Stimulated activated CD4-positive, alpha-beta T cell treated with anti-CD3 and anti-CD28 coated beads, Interleukin-15, amount 100 ng/mL, for 1 hour (primary cell): ENCODE measurements at places on chromosomes 1 and 21.
A peak's percentile ranks its signal among the peaks of the same experiment; 100 is the strongest.

DNA sequence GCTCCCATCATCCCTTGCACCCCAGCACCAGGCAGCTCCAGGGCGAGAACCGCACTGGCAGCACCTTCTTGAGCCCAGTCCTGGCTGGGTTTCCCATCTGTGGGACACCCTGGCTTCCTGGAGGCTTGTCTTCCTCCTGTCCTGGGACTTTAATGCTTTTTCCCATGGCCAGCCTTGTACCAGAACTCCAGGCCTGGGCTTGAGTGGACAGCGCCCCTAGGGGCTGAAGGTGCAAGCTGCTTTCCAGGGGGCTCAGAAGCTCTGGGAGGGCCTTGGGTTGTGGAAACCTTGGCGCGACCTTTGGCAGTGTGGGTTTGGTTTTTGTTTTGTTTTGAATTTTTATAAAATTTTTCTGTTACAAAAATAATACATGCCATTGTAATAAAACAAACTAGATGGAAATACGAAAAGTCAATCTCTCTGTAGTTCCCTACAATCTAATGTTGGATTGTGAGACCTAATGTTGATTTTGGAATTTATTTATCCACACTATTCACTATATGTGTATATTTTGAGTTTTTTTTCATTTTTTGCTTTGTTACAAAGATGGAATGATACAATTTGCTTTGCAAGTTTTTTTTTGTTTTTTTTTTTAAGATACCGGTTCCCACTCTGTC is 33.8 kb upstream of the RPL11 start:
- DNase-seq = no peak

DNA sequence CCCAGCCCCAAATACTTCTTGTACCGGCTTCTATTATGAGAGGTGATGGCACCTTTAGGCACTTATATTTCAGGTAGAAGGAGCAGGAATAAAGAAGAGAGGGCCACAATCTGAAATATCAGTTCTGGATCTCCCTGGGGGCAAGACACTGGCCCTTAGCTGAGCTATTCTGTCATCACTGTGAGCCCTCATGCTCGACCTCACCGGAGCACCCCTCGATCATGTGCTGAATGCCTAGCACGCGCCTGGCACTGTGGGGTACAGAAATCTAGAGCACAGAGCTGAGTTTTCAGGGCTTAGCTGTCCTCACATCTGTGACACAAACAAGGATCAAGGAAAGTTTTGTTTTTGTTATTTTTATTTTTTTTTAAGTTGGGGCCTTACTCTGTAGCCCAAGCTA is 7.6 kb upstream of the MX1 start:
- no peak for DNase-seq

- DNase-seq = no peak
These were observed at the start of gene PTGER3 for GRCh38 chr1:71047635-71048607. Gene PTGER3, minus strand, starts transcription at chr1:71047816. Its CDS starts 239 bp downstream, at chr1:71047577.

- DNase-seq = no peak
These were observed 114.2 kb upstream of the IPO9 start for GRCh38 chr1:201714542-201715329.

DNA sequence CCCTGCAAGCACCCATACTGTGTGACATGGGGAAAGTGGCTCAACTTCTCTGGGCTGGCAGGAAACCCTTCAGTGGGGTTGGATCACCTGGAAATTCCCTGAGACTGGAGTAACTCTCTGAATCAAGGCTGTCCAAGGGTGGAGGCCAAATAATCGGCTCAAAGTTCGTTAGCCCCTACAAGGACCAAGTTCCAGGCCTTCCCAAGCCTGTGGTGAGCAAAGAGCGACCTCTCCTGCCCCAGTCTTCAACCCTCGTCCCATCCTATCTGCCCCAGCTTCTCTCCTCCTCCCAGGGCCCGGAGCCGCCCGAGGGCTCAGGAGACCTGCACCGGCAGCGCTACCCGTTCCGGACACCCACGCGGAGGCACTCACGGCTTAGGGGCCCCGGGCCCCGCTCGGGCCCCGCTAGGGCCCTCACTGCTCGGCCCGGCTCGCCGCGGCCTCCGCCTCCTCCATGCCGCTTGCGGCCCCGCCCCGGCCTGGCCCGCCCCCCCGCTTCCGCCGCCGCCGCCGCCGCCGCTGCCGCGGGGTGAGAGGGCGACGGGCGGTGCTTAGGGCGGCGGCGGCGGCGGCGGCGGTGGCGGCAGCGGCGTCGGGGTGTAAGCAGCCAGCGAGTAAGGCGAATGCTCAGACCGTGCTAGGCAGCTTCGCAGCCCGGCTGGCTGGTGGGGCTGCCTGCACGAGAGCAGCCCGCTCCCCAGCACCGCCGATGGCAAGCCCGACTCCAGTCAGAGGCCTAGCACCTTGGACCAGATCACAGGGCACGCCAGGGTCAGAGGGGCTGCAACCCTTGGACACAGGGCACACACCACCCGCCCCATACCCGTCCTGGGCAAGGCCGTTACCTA is at the start of gene POMGNT1:
Gene POMGNT1 (minus strand): TSS at position 471 of the 848 bp plus-strand sequence. CDS start 613 bp downstream, outside the sequence.
- peak; percentile 52 for DNase-seq

GRCh38 chr1:99738858-99739465 is 27.5 kb downstream of the FRRS1 start:
- DNase-seq = no peak

- no peak for DNase-seq
These were observed 5.2 kb downstream of the FOXD3 start for GRCh38 chr1:63327417-63328054.
